ENCODE measurements at places on chromosomes 12 and 14.

DNA sequence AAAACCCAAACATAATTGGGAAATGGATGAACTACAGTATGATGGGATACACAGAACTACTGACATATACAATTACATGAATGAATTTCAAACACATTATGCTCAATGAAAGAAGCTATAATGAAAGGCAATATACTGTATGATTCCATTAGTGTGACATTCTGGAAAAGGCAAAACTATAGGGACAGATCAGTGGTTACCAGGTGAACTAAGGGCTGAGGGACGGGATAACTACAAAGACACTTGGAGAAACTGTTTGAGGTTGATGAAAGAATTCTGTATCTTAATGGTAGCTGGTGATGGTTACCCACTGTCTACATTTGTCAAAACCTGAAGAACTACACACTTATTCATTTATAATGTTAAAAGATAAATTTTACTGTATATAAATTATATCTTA is 7.7 kb downstream of the ZFC3H1 start:
- DNase-seq: no peak

DNA sequence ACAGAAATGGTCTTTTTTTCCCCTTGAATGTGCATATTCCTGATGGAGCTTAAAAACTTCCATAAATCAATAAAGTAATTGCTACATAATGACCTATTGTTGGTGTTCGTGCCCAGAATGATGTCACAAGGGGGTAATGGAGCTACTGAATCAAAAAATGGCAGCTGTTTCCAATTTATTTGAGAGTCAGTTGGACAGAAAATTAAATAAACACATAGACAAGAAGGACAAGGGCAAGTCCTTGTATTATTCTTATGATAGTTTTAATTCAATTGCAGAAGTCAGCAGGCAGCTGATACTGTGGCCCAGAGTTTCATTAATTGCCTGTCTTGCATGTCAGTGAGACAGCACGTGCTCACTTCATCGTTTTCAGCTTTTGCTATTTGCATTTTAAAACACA is 473.5 kb downstream of the ETNK1 start:
- DNase-seq: no peak

- no peak for DNase-seq
Measured at GRCh38 chr12:32502693-32503502, 103.5 kb downstream of the FGD4 start.

DNA sequence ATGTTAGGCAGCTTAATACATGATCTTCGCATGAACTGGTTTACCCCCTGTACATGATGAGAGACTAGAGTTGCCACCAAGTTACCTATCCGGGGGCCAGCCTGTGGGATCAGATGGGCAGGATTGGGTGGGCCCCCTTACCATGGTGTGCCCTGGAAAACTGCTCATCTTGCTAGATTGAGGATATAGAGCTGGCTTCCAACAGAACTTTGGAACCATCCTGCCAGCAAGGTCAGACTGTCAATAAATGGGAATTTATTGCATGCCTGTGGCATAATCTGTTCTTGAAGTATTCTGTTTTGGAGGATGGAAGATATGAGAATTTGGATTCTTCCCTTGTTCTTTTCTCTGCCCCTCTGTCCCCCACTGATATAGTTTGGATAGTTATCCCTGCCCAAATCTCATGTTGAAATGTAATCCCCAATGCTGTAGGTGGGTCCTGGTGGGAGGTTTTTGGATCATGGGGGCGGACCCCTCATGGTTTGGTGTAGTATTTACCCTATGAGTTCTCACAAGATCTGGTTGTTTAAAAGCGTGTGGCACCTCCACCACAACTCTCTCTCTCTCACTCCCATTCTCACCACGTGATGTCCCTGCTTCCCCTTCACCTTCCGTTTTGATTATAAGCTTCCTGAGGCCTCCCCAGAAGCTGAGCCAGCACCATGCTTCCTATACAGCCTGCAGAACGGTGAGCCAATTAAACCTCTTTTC is 3.7 kb upstream of the TM9SF1 start:
- no peak for DNase-seq

DNA sequence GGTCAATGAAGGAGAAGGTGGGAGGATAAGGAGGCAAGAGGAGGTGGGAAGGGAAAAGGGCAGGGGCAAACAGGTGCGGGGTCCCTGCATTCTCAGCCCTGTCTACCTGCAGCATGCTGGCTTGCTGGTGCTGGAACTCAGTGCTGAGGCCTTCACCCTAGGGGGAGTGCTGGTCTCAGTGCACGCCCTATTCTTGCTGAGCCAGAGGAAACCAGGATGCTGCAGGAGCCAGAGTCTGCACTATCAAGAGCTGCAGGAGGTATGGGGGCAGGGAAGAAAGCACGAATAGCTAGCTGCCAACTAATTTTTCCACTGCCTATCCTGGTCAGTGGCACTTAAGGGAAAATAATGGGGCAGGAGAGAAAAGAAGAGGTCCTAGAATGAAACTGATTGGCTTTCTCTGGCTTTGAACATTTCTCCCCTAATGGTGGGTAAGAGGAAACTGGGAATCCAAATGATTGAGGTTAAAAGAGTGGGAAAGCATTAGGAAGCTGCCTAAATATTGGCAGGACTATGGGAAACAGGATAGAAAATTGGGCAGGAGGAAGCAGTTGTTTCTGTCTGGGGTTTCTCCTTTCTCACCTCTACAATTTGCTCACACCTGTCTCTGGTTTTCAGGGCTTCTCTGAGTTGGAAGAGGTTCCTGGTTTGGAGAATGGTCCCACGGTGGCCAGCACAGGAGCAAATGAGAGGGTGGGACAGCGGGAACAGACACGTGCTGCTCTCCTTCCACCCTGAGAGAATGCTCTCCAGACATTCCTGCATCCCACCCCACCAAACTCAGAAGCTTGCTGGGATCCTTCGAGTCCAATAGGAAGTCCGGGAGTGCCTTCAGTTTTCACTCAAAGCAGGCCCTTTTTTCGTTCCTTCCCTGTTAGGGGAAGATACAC is 1.9 kb downstream of the TMEM253 start:
- DNase-seq: no peak

GRCh38 chr14:68886109-68886434 is 93.0 kb downstream of the ACTN1 start:
- DNase-seq: no peak

GRCh38 chr14:78227248-78228077 is 57.3 kb downstream of the NRXN3 start:
- DNase-seq: no peak
